ENCODE measurements at places on chromosomes 4 and X.
A peak's percentile ranks its signal among the peaks of the same experiment; 100 is the strongest.

- DNase-seq, result no peak
Observed at GRCh38 chr4:42625329-42625728, 31.6 kb downstream of the ATP8A1 start.

DNA sequence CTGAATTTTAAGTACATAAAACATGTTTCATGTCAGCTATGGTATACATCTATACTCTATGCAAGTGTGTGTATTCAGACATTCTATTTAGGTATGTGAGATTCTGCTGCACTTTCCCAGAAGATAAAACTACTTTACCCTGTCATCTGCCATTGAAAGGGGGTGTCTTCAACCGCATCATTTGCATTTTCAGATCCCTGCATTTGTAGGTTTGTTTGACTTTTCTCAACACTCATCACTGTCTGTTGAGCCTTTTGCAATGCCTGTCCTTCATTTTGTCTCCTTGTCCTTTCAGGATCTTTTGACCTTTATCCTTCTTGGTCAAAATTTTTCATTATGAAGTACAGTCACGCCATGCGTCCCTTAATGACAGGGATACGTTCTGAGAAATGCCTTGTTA, 103.5 kb downstream of the TMA16 start:
- no peak for DNase-seq

DNA sequence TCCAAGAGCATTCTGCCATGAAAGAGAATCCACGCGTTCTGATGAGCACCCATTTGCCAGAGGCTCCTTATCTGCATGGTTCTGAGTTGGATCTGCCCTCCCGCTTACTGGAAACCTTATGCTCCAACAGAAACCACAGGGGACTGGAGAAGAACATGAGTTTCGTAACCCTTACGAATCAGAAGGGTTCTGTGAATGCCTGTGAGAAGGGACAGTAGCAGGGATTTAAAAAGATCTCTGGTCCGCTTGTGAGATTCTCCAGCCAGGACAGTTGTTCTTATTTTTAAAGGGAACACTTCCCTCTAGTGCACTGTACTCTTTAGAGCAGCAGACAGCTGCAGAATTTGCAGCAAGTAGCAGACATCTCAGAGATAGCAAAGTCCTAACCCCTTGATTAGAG, 22.5 kb upstream of the CENPU start:
- DNase-seq, result no peak

DNA sequence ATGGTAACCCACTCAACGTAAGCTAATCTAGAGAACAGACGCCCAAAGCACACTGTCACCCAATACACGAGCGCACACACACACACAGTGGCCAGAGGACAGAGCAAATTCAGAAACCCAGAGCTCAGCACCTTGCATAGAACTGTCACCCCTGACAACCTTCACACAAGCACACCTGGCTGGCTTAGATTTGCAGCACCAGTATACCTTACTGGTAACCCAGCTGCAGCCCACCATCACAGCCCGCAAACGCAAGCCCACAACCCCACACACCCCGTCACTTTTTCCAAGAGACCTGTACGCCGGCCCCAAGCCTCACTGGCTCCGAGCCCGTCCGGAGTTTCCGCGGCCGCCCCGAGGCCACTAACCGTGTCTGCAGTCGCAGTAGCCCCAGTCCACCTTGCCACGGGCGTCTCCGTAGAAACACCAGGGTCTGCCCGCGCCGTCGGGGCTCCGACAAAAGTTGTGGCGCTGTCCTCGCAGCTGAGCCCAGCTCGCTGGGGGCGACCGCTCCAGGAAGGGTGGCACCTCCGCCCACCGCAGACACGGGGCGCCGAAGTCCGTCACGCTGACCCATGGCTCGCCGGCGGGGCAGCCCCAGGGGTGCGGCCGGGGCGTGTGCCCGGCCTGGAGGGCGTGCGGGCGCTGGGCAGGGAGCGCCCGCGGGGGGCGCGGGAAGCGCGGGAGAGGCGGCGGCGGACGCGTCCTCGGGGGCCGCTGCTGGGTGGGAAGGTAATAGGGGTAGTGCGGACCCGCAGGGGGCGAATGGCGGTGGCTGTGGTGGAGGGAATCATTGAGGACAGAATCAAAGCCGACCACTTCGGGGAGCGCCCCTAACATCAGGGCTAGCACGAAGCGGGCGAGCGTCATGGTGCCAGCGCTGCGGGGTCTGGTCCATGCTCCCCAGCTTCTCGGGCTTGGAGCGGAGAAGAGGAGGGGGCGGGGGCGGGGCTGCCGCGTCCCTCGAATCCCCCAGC, 664 bp downstream of the PRSS12 start:
- DNase-seq, result peak; percentile 7

- peak; percentile 9 for DNase-seq
Observed at GRCh38 chr4:74623041-74623440, 171.3 kb downstream of the BTC start.

DNA sequence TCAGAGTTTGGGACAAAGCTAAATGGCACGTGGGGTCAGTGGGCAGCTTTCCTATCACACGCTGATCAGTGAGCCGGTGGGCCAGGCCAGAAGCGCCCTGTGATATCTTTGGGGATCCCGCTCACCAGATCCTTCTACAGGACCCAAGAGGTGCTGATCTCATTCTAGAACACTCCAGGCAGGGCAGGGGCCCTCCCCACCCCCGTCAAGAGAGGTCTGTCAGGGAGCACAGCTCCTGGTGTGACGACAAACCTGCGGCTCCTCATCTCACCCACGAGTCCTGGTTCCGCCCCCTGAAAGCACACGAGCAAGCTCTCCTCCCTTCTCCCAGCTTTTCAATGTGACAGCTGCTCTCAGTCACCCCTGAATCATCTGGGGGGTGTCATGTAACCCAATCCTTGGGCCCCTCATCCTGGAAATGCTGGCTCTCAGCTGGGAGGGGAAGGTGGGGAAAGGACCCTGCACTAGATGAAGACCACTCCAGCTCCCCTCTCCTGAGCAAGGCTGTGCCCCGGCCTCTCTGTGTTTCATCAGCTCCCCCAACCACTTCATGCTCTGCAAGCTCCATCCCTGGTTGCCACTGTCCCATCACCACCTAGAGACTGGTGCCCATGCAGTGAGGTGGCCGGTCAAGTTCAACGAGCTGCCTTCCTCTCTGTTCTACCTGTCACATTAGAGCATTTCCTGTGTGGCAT, 4.6 kb downstream of the HCFC1 start:
- no peak for DNase-seq

DNA sequence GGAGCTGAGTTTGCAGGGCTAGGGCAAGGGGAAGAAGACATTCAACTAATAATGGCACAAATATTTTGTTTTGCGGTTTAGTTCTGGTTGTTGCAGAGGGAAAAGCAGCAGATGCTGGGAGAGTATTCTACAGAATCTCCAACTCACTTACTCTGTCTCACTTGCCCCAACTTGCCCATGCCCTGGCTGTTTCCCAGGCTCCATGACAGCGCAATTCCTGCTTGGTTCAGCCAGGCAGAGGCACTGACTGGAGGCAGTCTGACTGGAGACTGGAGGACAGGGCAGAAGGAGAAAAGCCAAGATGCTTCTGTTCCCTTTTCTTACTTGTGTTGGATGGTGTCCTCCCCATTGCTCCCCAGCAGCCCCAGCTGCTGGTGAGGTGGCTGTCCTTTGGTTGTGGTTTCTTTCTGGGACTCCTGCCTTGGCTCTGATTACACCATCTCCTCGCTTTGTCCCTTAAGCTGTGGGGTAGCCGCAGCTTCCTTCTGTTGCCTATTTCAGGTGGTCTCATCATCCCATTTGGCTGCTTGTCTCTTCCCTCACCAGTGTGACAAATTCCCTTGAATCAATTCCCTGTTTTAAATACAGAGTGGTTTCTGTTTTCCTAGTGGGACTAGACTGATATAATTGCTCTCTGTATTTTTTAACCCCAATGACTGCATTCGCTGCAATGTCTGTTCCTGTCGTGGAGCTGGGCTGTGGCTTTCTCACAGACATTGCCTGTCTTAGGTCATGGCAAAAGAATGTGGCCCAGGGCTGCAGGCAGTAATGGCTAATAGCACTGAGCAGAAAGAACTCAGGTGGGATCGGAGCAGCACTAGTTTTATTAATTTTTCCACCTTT, 24.2 kb upstream of the RASL11B start:
- no peak for DNase-seq

DNA sequence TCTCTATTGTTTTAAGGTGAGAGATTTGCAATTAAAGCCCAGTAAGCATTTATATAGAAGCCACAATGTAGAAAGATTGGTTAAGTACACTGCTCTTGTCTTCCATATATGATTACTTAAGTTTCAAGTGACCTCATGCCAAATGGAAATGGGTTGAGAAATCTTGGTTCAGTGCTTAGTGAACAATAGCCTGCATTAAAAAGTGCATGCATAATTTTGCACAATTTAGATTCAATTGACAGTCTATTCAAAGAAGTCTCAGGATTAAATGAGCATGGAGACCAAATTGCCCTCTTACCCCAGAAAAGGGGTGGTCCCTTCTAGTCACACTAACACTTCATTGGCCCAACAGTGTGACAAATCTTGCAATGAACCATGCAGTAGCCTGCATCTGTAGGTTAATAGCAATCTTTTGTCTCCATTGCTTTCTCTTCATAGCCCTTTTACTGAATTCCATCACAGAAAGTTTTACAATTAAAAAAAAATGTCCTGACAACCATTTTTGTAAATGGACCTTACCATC, 93.6 kb downstream of the HHIP start:
- no peak for DNase-seq

DNA sequence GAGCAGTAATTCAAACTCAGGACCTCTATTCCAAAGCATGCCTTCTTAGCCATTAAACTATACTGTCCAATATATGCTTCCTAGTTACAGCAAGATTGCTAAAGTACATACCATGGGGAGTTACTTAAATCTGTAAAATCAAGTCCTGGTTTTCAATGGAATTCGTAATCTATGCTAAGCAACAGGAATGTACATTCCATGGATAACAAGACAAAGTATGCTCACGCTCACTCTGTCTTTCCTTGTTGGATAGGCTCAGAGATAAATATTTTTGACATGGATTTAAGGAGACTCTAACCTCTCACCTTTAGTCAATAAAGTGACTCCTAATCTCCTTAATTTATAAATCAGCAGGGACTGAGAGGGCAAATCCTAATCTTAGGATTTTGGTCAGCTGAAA, 47.3 kb upstream of the STK26 start:
- DNase-seq, result no peak

DNA sequence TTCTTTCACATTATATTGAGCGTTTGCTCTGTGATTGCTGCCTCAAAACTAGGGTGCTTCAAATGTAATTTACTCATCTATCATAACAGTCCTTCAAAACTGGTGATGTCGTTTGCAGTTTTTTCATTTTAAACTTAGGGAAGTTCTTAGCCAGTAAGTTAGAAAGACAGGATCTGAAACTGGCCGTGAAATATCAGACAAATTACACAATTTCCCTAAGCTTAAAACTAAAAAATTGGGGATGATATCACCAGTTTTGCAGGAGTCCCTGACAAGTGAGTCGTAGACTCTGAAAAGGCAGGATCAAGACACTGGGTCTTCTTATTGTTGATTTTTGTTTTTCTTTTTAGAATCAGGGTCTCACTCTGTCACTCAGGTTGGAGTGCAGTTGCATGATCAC, 44.8 kb downstream of the MOB1B start:
- DNase-seq, result no peak

DNA sequence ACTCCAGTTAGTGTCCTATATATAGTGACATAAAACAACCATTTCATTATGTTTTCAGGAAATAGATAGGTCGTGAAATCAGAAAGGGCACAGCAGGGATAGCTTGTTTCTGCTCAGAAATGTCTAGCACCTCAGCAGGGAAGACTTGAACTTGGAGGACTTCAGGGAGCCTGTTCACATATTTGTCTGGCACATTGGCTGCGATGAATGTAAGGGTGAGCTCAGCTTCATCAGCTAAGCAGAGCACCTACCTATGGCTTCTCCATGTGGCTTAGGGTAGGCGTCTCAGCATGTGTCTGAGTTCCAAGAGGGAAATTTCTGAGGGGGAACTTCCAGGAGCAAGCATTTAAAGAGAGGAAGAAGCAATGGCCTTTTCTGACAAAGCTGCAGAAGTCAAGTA, 126.2 kb downstream of the PCDH10 start:
- no peak for DNase-seq

DNA sequence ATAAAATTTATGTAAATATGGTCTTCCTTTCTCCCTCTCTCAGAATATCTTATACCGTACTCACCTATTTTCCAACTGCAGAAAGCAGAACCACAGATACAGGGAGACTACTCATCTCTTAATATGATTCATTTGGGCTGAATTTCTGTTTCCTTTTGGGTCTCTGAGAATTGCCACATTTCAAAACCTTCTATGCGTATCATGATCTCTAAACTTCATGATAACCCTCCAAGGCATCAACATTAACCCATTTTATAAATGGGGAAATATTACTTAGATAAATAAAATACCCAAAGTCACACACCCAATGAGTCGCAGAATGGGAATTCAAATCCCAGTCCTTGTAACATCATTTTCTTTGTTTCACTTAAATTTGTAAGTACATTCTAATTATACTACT, 16.6 kb upstream of the PRDM8 start:
- no peak for DNase-seq

- DNase-seq, result peak; percentile 62
Observed at GRCh38 chr4:2535376-2536192, 863 bp upstream of the FAM193A start.

GRCh38 chrX:78329486-78329885, 2.1 kb upstream of the CYSLTR1 start:
- no peak for DNase-seq

- no peak for DNase-seq
Observed at GRCh38 chr4:93659629-93660028, 168.9 kb upstream of the ATOH1 start.

- DNase-seq, result no peak
Observed at GRCh38 chr4:55613621-55614020, 21.6 kb upstream of the PDCL2 start.

All from germinal center (tissue), 1 donor.